ENCODE measurements at places on chromosomes 2 and 18. TPM values are rescaled to one million over a fixed set of nuclear protein-coding genes. Genes with fewer than 3 reads are reported as not detected.

DNA sequence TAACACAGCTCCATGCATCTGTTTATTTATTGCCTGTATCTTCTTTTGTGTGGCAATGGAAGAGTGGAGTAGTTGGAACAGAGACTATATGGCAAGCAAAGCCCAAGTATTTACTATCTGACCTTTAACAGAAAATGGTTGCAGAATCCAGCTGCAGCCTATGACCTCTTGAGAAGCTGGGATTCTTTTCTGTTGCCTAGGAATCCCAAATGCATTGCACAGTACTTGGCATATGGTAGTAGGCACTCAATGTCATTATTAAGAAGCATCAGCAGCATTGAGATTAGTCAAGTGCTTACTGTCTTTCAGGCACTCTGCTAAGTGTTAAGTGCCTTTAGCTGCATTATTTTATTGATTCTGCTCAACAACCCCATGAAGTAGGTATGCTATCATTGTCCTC, 331.6 kb downstream of the CCDC85A start:
- DNase-seq, result no peak

The TEKT4 gene
- total RNA-seq, result not detected

The CHCHD5 gene
- total RNA-seq, result 19.2 TPM

DNA sequence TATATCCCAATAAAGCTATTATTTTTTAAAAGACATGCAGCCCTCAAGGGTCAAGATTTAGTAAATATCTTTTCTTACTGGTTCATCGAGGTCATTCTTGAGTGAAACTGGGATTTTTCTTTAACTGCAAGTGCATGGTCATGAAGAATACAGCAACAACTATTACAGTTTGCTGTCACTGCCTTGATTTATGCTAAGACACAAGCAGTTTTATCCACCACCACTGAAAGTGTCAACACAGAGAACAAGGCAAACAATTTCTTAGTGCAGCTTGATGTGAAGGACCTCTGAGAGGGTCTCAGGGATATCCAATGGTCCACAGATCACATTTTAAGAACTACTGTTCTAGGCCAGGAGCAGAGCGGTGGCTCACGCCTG, 12.1 kb downstream of the SP3 start:
- no peak for DNase-seq

GRCh38 chr18:68466672-68467071, 248.2 kb downstream of the TMX3 start:
- no peak for DNase-seq

DNA sequence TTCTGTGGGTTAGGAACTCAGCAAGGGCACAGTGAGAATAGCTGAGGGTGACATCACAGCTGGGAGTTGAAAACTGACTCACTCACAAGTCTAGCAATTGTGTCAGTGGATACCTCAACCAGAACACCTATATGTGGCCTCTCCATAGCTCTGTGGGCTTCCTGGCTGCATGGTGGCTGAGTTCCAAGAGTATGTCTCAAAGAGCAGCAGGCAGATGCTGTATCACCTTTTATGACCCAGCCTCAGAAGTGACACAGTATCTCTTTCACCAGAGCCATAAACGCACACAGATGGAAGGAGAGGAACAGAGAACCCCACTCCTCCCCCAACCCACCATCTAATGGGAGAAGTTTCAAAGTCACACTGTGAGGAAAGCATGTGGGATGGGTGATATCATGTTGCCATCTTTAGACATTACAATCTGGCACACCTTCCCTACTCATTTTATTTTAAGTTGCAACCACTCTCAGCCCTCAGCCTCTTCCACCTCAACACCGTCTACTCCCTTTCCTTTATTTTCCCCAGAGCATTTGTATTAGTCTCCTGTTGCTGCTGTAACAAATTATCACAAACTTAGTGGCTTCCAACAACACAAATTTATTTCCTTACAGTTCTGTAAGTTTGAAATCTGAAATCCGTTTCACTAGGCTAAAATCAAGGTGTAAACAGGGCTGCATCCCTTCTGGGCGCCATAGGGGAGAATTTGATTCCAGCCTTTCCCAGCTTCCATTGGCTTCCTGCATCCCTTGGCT, 134.6 kb upstream of the SPATS2L start:
- no peak for DNase-seq

- DNase-seq, result no peak
Measured at GRCh38 chr2:101623031-101623521, 74.4 kb upstream of the MAP4K4 start.

DNA sequence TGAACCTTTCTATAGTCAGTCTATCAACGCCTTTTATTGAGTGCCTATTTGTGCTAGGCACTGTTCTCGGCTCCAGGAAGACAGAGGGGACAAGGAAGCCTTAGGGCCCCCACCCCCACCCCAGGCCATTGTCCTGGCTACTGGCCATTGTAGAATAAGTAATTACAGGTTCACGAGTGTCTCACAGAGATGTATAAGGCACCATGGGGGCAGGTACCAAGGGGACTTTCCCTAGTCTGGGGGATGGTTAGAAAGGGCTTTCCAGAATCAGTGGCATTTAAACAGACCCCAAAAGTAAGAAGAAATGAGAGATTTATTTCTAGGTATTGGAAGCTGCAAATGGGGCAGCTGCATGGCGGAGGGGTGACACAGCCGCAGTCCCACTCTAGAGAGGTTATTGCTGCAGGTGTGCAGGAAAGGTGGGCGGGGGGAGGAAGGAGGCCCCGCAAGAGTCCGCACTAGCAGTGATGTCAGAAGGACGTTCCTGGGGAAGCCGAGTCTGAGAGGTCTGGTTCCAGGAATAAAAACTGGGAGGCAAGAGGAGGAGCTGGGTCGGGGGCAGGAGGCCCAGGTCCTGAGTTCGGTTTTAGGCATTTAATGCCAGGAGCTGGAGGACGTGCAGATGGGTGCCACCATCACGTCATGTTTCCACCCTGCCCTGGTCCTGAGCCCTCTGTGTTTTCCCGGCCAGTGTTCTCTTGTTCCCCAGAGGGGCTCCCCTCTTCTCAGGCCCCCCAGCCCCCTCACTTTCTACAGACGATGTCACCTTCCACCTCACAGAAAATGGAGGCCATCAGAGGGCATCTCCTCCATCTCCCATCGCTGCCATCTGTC, 30.5 kb downstream of the FOSL2 start:
- no peak for DNase-seq

- DNase-seq, result no peak
Measured at GRCh38 chr2:120392923-120393322, 47.0 kb downstream of the INHBB start.

DNA sequence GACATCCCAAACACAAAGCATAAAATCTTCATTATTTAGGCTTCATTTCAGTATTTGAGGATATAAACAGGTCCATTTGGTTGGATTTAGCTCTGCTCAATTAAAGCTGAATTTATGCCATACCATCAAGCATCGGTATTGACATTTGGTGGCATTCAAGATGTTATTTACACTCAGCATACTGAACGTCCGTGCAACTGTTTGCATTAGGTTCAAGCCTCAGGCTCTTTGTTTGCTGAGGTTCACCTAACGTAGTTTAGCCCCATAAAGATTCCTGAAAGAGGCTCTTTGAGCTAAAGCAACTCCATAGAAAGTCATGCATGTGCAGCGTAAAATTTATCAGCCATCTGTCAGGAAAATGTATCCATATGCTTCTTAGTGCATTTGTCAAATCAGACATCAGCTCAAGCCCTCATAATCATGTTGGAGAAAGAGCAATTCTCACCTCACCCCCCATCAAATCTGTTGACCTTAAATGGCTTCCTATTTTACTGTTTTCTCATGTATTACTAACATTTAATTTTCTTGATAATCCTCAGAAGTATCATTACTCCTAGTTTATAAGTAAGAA, 366.9 kb downstream of the EPHA4 start:
- DNase-seq, result no peak

Measured in G401 (cell line).